ENCODE measurements at places on chromosomes 1 and 21.

DNA sequence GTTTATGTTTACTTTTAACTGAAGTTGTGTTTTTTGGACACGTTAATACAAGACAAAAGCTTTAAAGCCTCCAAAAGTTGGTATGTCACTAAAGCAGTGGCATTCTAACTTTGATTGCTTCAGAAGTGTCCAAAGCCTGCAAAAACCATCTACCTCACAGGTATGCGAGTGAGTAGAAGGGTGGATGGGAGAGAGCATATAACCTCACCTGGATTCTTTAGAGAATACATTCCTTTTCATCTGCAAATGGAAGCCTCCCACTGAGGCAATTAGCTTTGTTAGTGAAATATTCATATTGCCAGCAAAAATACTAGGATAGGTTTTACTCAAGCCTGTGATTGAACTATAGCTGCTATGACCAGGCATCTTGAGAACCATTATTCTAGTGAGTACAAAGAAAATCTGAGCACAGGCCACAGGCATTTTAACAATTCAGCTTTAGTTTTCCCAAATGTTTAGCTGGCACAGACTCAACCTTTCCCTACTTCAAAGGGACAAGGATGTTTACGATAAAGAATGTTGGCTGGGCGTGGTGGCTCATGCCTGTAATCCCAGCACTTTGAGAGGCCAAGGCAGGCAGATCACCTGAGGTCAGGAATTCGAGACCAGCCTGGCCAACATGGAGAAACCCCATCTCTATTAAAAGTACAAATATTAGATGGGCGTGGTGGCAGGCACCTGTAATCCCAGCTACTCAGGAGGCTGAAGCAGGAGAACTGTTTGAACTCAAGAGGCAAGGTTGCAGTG, 39.7 kb downstream of the MAP3K21 start:
- no peak for DNase-seq

GRCh38 chr1:232457595-232457994, 172.3 kb downstream of the SIPA1L2 start:
- no peak for DNase-seq

- DNase-seq: no peak
Observed at GRCh38 chr1:84298328-84298683, 3.2 kb upstream of the SAMD13 start.

GRCh38 chr1:167638064-167638463, 8.0 kb downstream of the RCSD1 start:
- DNase-seq: no peak
